Activated T-cell treated with anti-CD3 and anti-CD28 coated beads for 24 hours (primary cell): ENCODE measurements at places on chromosomes 6 and 20.

GRCh38 chr6:109315341-109316110, 66.7 kb downstream of the CD164 start:
- no peak for DNase-seq

DNA sequence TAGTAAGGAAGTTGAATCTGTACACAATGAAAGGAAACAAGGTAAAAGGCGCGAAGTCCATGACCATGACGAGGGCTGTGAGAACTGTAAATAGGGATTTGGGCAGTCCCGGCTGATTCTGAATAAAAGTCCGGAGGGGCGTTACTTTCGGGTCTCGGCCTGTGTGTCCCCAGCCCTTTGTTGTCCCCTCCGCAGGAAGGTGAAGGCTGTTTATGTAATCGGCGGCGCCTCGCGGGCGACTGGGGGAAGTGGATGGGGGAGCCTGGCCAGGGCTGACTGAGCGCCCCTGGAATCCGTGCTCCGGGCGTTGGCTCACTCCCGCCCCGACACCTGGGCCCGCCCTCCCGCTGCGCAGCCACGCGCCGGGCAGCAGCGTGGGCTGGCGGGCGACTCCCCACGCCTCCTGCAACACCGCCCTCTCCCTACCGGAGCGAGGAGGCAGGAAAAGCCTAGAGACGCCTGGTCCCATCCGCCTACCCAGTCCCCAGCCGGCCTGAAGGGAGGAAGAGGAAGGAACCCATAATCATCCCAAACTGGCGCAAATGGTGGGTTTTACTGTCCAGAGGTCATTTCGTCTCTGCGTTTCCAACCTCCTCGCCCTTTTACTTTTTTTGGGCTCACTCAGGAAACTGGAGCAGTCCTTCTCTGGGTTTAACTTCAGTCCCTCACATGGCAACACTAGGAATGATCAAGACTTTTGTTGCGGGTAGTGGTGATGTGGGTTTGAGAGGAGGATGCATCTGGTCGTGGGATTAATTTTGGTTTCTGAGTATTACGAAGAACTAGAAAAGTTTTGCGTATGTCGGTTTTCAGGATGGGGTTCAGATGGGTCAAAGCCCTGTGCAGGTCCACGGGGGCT, 12.1 kb downstream of the TRIM31 start:
- DNase-seq: no peak

DNA sequence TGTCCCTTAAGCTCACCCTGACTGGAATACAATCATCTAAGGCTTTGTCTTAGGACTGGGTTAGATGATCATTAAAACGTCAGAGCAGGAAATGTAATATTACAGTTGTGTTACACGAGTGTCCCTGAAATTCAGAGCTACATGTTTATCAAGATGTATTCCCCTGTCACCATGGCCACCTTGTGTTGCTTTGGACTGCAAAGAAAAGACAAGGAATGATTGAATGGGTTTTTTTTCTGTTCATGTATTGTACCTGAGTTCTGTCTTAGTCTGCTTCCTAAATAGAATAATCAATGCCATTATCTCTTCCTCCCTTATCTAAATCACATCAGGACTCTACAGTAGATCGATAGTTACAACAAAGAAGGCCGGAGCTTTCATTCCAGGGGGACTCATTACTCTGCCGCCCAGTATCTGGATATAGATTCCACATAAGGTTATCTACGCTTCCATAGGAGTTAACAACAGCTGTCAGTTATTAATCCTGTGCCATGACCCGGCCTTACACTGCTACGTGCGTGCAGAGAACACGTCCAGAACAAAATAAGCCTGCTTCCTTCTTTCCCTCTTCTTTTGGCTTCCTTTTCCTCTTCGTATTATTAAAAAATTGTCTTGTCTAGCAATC, 274.1 kb upstream of the SASH1 start:
- DNase-seq: no peak

DNA sequence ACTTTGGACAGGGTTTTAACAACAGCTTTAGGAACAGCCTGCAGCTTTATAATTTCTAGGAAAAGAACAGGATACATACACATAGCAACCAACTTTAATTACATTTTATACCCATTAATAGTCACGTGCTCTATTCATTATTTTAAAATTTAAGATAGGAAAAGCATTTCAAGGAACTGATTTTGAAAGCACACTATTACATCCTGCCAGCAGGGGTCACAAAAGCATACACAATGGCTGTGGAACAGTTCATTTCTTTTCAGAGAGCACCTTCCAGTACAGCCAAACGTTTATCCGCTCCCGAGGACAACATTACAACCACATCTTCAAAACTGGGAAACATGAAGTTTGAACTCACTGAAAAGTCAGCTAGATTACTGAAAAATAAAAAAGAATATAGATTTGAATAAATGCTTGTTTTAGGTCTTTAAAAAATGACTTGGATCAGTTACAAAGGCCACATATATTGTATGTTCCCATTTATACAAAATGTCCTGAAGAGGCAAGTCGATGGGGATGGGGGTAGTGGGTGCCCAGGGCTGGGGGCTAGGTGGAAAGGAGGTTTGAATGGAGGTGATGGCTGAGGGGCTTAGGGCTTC, 104.6 kb upstream of the EXOC2 start:
- no peak for DNase-seq

DNA sequence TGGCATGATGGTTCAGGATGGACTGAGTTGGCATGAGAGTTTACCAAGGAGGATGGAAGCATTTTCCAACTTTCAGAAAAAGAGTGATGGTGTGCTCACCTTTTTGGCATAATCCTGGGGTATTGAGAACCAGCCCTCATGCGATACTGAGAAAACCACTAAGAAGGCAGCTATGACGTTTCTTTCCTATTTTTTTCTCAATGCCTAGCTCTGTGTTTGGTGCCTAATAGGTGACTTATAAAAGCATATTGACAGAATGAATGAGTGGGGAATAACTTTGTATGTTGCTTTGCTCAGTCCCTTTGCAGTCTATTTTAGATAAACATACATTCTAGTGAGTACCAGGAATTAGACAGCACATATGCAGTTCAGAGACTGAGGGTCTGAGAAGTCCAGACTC, 816.3 kb downstream of the DHX35 start:
- DNase-seq: no peak

- DNase-seq: peak; percentile 66
These were observed 16.8 kb downstream of the IL17F start for GRCh38 chr6:52227495-52227894.

DNA sequence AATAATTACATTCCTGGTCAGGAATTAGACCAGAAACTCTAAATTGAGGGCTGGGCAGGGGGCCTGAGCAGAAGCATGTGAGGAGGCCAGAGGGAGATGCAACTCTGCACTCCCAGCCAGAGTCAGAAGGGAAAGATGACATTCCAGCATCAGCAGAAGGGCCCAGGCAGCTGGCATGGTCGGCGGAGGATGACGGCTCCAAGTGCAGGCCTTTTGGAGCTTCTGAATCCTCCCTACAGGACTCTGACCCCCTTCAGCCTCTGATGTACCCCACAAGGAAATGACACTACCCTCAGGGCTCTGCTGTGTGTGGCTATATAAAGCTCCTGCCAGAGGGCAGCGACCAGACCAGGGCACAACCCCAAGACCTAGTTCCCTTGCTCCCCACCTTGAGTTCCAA, 1.9 kb downstream of the LRFN2 start:
- no peak for DNase-seq

DNA sequence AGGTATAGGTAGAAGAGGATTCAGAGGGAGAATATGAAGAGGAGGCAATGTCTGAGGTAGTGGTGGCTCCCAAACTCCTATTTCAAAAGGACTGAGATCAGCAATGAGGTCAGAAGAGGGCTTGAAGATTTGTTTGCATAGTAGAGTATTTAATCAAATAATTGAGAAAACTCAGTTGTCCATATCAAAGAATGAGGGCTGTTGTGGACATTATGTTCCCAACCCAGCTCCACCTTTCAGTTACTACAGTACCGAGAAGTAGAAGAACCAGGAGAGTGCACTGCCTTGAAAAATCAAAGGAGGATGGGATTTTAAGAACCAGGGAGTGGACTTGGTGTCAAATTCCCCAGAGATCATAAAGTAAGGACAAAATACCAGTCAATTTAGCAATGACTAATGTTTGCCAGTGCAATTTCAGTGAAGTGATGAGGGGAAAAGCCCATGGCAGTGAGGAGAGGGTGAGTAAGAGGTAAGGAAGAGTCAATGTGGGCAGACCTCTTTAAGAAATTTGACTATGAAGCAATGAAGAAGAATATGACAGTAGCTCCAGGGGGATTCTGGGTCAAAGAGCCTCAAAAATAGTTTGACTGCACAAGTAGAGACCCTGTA, 382.4 kb downstream of the PKHD1 start:
- no peak for DNase-seq

GRCh38 chr20:53691060-53691810, 97.6 kb upstream of the ZNF217 start:
- no peak for DNase-seq

GRCh38 chr20:1440024-1440423, 26.6 kb downstream of the NSFL1C start:
- no peak for DNase-seq

DNA sequence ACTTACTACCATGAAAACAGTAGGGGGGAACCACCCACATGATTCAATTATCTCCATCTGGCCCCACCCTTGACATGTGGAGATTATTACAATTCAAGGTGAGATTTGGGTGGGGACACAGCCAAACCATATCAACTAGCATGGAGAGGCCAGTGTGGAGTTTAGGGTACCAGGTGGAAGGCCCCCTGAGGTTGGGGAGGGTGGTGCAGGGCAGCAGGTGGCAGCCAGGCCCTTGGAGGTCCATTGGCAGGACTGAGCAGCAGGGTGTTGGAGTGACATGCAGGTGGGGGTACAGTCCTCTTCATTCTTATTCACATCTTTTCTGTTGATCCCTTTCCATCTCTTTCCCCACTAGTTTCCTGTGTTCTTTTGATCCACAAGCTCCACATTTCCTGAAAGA, 42.9 kb downstream of the PHACTR3 start:
- DNase-seq: no peak

- DNase-seq: no peak
These were observed 18.0 kb downstream of the KHDC1L start for GRCh38 chr6:73207221-73207837.

DNA sequence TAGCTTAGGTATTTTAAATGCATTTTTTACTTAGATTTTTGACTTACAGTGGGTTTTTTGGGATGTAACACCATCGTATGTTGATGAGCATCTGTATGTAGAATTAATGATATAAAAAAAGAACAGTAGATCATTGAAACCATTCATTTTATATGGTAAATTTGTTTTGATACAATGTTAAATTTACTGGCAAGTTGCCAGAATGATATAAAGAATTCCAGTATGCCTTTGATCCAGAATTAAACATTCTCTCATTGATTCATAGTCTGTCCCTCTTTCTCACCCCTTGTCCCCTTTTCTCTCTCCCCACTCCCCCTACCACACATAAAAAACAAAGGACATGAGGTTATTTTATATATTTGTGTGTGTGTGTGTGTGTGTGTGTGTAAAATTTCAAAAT, 45.3 kb downstream of the VTA1 start:
- DNase-seq: no peak

DNA sequence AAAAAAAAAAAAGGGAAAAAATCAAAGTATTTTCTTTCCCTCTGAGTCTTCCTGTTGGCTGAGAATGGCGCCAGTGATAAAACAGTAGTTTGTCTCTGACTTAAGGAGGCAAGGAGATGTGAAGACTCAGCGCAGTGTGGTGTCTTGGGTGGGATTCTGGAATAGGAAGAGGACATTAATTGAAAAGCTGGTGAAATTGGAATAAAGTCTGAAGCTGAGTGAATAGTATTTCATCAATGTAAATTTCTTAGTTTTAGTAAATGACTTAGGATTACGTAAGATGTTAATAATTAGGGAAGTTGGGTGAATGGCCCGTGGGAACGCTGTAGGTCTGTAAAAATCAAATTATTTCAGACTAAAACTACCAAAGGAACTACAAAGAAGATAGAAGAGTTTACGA, 122.8 kb upstream of the ZNF217 start:
- DNase-seq: no peak

DNA sequence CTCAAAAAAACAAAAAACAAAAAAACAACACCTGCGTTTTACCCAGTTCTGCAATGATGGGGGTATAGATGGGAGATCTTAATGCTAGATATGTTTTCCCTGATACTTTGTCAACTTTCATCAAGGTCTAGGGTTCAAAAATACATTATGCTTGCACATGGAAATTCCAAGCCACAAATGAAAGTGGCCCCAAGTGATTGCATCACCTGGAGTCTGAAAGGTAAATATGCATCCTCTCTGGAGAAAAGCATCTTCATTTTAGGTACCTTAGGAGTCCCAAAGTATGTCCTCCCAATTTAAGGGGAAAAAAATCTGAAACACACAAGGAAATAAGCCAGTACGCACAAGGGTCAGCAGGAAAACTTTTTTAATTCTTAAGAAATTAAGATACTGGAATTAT, 12.6 kb upstream of the ZC3H12D start:
- no peak for DNase-seq

DNA sequence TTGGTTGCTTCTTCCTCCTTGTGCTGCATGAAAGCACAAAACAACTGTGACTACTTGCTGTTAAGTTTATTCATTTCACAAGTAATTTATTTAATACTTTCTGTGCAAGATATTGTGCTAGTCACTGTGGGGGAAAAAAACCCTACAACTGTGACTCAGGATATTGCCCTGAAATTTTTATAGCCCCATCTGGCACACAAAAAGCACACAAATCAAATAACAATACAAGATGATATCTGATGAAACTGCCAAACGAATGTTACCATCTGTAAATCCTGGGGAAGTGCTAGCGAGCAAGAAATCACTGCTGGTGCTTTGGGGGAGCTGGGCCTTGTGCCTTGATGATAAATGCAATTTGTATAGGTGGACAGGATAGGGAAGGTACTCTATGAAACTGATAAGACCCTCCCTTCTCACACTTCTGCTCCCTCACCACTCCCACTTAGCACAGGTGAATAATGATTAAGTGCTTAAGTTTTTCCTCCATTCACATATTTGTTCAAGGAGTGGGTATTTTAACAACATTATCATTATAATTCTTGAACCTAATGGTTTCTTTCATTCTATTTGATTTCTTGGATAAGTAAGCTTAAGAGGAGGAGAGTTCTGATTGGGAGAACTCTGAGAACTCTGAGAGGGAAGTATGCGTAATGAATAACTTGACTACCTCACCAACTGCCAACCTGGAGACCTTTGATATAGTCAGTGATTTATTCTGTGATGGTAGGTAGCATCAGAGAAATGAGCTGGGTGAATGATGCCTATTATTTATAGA, 115.3 kb downstream of the RTN4IP1 start:
- DNase-seq: no peak

GRCh38 chr6:126914801-126915200, 203.7 kb upstream of the RSPO3 start:
- no peak for DNase-seq
